ENCODE measurements at places on chromosomes 2 and 18.

DNA sequence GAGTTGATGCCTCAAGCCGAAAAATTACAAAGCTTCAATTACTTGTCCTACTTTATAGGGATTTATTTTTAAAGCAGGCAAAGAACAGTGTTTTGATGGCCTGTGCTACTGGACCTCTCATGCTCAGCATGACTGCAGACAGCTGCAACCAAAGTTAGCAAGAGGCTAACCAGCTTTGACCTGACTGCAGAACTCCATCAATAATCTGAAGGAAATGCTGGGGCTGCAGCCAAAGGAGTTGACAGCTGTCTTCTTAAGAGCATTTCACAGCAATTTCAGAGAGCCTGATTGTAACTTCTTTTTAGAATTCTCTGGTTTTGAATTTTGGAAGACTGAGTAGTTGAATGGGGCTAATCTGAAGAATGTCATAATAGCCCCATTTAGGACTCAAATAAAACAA lies 46.5 kb upstream of the SESTD1 start:
- no peaks in the 10 kb centered on the region for H3K4me1 ChIP-seq
- H3K27me3 ChIP-seq: peaks cover 1% of the 10 kb centered on the region
- peaks cover 4% of the 10 kb centered on the region for H3K36me3 ChIP-seq
- no peak for DNase-seq

DNA sequence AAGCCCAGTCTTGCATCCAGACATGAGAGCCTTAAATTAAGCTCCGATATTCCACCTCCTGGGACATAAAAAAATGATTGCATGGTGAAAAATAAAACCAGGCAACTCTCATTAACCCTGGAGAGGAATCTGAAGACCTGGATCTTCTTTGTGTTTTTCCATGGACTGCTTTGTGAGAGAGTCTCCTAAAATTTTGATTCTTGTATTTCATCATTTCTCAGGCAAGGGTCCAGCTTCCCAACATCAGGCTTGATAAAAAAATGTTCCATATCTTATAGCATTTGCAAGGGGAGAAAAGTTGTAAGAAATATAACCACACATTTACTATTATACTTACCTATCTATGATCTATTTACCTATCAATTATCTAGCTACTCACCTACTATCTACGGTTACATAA lies 327.5 kb upstream of the SPHKAP start:
- DNase-seq: no peak
- H3K4me3 ChIP-seq: no peak overlapping the region
- peaks cover 13% of the 10 kb centered on the region for H3K4me1 ChIP-seq
- H3K27ac ChIP-seq: no peak overlapping the region
- no peaks in the 10 kb centered on the region for H3K36me3 ChIP-seq
- peaks cover 2% of the 10 kb centered on the region for H3K27me3 ChIP-seq

DNA sequence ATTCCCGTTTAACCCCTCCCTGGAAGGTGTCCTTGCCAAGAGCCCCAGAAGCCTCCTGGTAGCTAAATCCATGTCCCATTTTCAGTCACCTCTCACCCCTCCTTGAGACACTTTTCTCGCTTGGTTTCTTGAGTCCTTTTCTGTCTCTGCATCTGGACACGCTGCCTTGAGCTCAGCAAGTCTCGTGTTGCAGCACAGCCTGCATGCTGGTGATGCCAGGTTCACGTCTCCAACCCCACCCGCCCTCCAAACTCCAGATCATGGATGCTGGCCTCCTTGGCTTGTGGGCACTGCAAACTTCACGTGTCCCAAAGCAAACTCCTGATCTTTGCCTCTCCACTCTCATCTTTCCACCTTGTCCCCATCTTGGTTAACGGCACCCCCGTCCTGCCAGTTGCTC lies 39.3 kb downstream of the CENPO start:
- H3K4me3 ChIP-seq: peak overlapping the region; percentile 21
- peaks cover 43% of the 10 kb centered on the region for H3K36me3 ChIP-seq
- DNase-seq: no peak
- H3K27me3 ChIP-seq: peaks cover 17% of the 10 kb centered on the region

DNA sequence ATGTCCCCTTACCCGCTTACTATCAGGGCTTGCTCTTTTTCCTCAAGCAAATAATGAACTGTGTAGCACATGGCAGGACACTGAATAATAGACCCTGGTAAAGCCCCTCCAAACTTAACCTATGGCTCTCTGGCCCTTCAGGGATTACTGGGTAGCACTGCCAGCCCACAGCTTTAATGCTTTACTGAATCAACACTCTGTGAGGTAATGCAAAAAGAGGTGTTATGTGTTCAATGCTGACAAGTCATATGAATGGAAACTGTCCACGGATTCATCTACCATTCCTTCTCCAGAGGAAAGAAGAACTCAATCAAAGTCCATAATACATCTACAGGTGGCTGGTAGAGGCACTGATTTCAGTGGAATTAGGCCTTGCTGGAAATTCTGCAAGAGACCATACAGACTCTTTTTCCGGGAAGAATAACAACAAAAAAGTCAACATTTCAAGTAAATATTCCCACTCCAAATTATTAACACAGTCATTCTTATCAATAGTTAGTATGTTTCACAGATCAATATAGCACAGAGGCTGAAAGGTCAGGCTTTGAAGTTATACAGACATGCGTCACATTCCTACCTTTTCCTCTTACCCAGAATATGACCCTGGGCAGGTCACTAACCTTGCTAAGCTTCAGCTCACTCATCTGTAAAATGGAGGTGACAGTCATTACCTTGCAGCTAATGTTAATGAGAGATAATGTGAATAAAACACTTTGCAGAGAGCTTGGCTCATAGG lies 13.8 kb upstream of the MYOM1 start:
- peaks cover 2% of the 10 kb centered on the region for H3K27me3 ChIP-seq
- H3K36me3 ChIP-seq: no peaks in the 10 kb centered on the region
- H3K4me3 ChIP-seq: no peak overlapping the region
- H3K4me1 ChIP-seq: no peaks in the 10 kb centered on the region
- no peak for DNase-seq

DNA sequence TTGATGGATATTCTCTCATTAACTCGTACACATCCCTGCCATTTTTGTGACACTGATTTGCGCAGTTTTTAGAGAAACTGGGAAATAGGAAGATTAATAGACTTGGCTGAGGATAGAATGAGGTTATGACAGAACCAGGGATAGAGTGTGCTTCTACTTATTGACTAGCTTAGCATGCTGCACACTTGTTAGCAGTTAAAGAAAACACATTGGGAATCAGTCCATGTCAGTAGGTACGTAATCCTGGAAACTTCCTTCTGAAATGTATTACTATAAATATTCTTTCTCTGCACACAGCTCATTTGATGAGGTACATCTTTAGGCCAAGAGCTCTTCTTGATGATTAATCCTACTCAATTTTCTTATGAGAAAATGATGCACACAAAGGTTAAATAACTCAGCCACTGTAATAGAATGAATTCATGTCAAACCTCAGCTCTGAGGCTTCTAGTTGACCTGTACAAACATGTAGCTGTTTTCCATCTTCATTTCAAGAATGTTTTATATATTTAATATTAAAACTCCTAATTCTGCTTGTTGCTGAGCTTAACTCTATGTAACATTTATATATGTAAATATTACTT lies 12.3 kb upstream of the CPS1 start:
- H3K27ac ChIP-seq: no peak overlapping the region
- H3K4me1 ChIP-seq: no peaks in the 10 kb centered on the region
- H3K4me3 ChIP-seq: no peak overlapping the region
- peaks cover 1% of the 10 kb centered on the region for H3K27me3 ChIP-seq
- no peaks in the 10 kb centered on the region for H3K36me3 ChIP-seq

All from endothelial cell (in vitro differentiated cells).